ENCODE measurements at places on chromosomes 1 and 21.

DNA sequence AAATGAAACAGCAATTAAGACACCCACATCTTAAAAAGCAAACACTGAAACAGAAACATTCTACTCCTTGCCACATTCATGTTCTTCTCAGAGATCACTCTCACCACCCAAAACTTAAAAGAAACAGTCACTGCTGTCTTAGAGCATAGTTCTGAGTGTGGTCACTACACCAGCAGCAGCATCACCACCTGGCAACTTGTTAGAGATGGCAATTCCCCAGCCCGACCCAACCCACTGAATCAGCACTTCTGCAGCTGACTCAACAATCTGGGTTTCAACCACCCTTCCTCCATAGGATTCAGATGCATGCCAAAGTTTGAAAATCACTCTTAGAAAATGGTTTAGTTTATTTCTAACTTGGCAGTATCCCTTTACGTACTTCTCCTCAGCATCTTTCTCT is 126.1 kb downstream of the CDC42BPA start:
- no peak for DNase-seq

- DNase-seq, result no peak
Measured at GRCh38 chr1:45477646-45478045, 13.3 kb downstream of the TESK2 start.

GRCh38 chr21:46033410-46034400 is 52.1 kb downstream of the COL6A1 start:
- no peak for DNase-seq

DNA sequence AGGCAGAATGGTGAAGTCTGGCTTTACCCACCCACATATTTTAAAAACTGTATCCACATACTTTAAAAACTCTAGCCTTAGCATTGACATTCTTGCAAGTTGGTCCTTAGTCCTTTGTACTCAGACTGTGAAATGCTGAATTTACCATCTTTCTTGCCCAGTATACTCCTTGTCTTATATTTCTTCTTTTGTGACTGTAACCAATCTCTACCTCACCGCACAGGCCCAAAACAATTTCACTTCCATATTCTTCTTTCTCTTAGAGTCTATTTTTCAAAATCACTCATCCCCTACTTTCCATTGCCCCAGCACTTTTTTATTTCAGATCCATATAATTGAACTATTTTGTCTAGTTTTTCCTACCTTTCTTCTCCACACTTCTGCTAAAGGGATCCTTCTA is 892.4 kb upstream of the B3GALT2 start:
- DNase-seq, result no peak

GRCh38 chr1:205350691-205351141 is 6.0 kb downstream of the KLHDC8A start:
- peak; percentile 82 for DNase-seq

DNA sequence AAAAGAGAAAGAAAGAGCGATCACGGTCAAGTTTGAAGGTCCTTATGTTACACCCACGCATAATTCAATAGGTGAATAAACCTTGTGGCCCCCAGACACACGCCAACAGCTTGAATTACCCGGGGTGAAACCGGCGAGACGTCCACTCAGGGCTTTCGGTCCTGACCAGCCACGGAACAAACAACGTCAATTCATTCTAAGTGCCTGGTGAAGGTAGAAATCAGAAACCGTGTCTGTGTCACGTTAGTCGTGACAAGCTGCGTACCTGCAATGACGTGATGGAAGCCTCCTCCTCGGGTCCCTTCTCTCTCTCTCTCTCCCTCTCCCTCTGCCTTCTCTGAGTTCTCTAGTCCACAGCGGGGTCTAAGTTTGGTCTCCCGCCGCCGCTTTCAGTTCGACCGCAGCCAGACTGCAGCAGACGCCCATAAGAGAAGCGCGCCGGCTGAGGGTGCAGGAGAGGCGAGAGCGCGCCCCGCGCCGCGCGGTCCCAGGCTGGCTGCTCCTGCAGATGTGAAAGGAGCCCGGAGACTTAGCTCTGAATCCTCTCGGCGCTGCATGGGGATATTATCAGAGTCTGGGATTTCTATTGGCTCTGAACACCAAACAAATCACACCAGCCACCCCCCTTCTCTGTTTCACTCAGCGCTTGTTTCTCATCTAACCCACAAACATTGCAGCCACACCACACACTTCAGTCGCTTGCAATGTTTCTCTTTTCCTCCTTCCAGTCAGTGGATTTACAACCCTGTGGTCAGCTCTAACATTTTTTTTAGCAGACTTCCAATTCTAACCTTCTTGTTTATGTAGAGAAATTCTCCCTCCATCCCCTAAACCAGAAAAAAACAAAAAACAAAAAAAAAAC is at the start of gene GREM2:
Gene GREM2 (minus strand): TSS at position 537 of the 862 bp plus-strand sequence. CDS start 118,680 bp downstream, outside the sequence.
- DNase-seq, result peak; percentile 58

- no peak for DNase-seq
Measured at GRCh38 chr21:25809013-25809412, 74.2 kb downstream of the GABPA start.

DNA sequence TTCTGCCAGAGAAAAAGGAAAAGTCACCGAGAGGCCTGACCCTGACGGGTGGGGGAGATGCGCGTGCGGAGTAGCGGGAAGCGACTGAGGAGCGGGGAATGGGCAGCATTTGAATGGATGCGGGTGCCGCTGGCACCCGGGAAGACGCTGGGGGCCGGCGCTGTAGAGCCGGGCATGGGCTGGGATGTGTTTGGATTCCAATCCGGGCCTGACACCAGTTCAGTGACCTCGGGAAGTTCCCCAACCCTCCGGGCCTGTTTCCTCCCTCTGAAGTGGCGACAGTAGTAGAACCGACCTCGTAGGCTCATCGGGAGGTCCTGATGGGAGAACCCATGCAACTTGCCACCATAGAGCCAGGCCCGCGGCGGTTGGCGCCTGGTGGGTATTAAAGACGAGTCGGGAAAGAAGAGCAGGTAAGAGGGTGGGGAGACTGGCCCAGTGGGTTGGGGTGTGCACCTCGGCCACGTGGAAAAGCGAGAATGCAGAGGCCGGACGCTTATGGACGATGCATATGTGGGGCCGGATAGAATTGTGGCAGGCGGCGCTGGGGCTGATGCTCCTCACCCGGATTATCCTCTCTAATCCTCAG is 642 bp upstream of the SLC16A1 start:
- DNase-seq, result no peak

GRCh38 chr1:207004931-207005830 is 27.4 kb downstream of the C1orf116 start:
- DNase-seq, result peak; percentile 6

DNA sequence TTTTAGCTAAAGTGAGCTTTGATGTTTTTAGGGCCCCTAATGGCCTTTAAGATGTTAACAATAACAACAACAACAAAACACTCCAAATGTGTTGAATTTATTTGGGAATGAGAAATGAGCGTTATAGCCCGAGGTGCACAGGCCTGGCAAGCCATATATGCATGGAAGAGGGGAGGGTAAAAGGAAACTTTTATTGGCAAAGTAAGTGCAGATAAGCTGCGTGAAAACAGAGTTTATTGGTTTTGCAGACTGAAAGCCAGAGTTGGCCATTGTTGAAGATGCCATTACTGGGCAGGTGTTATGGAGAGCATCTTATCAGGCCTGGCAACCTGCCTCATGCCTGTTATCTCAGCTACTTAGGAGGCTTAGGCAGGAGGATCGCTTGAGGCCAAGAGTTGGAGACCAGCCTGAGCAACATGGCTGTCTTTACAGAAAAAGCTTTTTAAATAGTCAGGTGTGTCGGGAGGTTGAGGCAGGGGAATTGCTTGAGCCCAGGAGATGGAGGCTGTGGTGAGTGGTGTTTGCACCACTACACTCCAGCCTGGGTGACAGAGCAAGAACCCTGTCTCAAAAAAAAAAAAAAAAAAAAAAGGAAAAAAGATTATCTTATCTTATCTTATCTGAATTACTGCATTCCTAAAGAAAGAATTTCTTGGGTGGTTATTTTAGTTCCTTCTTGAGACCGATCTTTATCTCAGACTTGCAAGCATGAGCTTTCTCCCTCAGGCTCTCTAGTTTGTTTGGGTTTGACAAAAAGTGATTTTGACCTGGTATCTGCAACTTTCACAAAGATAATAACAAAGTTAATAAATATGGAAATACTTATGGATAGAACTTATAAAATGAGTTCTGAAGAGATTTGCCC is 1.7 kb downstream of the PATJ start:
- DNase-seq, result no peak

- DNase-seq, result no peak
Measured at GRCh38 chr1:222910699-222911098, 95.9 kb downstream of the DISP1 start.

DNA sequence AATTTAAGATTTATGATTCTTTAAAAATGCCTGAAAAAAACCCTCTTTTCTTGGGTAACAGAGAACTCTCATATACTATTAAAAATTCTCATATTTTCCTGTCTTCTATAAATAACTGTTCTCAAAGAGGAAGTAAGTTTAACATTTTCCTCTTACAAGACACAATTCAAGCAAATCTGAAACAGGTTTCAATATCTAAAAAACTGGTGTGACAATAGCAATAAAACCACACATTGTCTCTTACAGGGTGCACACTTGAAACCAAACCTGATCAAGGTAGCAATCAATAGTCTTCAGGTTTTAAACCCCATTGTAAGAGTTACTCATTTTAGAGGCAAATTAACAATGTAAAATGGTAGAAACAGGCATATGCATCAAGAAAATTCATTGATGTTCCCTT is 28.0 kb downstream of the FUBP1 start:
- DNase-seq, result no peak

- no peak for DNase-seq
Measured at GRCh38 chr1:10583641-10584040, 108.9 kb downstream of the PEX14 start.
